Breast epithelium (tissue), 4 donors: ENCODE measurements at places on chromosomes 4 and X.

GRCh38 chr4:159018062-159018629 is 84.7 kb upstream of the RAPGEF2 start:
- DNase-seq = no peak

GRCh38 chrX:56366901-56367300 is 134.7 kb downstream of the KLF8 start:
- DNase-seq = no peak

- peak; percentile 67 for DNase-seq
Observed at GRCh38 chr4:76208005-76208765, 5.4 kb downstream of the SCARB2 start.

- no peak for DNase-seq
Observed at GRCh38 chr4:122851568-122851967, 24.9 kb downstream of the FGF2 start.

GRCh38 chr4:26687728-26688127 is 103.8 kb downstream of the TBC1D19 start:
- no peak for DNase-seq

DNA sequence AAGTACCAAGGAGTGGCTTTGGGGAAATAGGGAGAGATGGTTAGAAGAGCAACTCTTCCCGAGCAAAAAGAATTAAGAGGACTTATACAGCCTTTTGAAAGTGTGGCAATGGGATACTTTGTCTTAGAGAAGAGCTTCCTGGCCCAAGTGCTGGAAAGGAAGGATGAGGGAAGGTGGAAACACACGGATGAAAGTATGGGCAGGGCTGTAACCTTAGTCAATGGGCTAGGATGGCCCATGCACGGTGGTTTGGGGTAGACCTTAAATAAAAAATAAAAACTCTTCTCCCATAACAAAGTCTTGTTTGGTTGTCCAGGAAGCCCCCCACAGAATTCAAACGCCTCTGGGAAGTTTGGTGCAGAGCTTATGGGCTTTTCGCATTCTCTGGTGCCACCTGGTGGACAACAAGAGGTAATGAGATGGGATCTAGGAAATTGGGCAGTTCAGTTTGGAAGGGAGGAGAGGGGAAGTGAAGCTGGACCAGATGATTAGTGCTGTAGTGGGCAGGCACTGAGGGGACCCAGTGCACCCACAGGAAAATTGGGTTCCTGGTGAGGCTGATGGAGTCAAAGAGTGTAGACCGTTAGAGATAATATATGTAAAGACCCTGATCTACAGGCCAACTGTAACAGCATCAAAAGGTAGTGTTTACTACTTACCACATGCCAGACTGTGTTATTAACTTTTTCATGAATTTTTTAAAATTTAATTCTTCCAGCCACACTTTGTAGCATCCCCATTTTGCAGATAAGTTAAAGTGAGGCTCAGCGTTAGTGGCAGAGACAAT is 13.8 kb upstream of the ENOX2 start:
- DNase-seq = no peak

DNA sequence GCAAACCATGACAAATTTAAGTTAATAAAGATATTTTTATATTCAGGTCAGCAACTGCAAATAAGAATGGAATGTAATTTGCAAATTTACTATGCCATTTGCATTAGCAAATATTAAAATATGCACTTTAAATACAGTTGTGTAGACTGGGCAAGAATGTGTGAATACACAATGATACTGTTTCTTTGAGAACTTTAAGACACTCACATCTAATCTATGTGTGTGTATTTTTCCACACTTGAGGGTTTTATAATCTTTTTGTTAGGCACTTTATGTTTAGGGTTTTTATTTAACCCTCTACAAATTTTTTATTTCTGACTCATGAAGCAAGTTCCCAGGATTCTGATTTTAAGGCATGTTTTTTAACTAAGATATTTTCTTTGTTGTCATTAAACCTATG is 23.9 kb upstream of the NDNF start:
- DNase-seq = no peak

DNA sequence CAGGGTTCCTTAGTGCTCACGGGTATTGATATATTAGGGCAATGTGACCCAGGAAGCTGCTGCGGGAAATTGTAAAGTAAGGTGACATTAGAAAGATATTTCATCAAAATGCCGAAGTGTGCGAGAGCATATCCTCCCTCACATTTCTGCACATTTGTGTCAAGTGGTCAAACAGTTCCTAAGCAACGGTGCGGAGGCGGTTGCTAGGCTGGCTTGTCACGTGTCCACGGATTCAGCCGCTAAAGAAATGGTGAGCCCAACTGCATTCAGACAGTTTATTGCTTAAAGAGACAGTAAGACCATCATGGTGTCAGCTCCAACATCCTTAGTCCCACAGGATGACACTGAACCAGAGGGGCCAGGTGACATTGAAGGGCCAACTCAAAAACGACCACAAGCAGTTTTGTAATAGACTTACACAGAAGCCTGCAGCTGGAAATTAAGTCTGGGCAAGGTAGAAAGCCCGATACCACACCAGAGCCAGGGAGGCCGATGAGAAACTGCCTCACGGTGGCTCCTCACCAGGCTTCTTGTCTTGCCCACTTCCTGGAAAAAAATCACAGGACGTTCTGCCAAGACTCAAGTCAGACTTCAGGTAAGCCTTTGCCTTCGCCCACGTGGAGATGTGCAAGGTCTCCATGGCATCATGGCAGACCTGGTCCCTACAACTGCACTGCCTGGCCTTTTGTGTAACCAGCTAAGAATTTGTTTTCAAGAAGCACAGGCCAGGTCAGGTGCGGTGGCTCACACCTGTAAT is 50.4 kb downstream of the USP11 start:
- no peak for DNase-seq

GRCh38 chr4:147076179-147076578 is 130.5 kb upstream of the TTC29 start:
- no peak for DNase-seq

DNA sequence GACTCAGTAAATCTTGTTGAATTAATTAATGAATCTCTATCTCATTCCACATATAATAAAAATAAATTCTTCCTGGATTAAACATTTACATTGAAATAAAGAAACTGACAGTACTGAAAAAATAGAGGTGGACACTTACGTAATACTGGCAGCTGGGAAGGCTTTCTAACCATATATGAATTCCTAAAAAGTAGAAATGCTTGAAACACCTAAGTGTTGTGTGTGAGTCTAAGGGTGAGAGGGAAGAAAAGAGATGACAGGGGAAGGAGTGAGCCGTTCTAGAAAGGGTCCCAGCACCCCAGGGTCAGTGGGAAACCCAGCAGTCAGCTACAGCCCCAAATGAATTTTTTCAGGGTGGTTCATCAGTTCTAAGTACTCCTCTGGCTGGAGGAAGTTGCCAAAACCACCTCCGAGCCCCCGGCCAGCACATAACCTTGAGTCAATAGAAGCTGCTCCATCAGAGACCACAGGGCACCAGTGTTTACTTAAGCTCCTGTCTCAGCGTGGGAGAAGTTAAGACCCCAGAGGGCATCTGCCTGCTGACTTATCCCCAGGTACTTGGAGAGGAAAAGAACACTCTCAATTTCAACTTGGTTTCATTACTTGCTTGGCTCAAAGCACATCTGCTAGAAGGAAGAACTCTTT is 18.3 kb downstream of the GAB3 start:
- DNase-seq = no peak

DNA sequence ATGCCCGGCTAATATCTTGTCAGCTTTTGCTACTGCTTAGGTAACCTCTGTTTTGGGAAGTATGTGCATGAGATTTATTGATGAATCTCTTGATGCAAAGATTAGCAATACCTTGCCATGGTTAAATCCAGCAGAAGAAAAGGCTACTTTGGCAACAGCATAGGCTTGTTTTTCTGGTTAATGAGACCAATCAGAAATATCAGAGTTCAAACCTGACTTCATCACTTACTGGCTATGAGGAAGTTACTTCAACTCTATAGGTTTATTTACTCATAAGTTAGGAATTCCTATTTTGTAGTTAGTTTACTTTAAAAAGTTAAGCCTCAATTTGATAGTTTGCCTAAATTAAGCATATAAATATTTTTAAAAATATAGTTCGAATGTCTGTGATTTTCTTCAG is 93.1 kb downstream of the PDLIM5 start:
- no peak for DNase-seq
